ENCODE measurements at places on chromosomes 13 and 19. TPM values are rescaled to one million over a fixed set of nuclear protein-coding genes. Genes with fewer than 3 reads are reported as not detected.
A peak's percentile ranks its signal among the peaks of the same experiment; 100 is the strongest.

The IGFL2 gene
- not detected for total RNA-seq

DNA sequence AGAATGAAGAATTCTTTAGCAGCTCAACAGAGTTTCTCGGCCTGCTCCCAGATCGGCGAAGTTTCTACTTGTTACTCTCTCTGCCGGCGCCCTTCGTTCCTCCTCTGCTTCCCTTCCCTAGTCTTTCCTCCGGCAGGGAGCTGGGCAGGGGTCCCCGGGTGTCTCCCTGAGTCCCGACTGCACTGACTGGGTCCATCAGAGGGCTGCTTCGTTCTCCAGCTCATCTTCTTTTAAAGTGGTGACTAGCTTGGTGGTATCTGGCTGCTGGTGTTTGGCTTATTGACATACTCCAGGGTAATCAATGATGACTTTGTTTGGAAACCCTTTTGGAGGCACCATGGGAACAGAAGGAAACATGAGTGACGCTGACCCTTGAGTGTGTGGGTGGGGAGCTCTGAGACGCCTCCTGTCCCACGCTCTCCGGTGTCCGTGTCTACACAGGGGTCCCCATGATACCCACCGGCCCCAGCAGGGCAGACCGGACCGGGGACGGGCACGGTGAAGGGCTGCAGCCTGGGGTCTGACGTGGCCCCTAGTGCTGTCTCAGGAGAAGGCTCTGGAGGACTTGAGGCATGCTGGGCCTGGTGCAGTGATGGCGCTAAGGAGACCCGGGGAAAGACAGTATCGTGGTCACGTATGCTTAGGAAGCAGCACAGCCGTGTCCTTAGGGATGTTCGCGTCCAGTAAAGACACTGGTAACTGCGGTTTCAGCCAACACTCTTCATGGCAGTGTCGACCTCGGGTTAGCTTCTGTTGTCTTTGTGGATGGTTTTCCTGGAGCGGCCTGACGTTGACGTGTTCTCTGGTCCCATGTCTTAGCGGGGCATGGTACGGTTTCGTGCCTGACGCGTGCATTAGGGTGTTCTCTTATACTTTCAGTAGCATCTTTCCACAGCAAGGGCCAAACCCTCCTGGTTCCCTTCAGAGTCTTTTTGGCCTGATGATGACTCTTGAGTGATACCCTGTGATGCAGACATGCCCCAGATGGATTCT is 23.8 kb downstream of the NAXD start:
- DNase-seq: no peak

DNA sequence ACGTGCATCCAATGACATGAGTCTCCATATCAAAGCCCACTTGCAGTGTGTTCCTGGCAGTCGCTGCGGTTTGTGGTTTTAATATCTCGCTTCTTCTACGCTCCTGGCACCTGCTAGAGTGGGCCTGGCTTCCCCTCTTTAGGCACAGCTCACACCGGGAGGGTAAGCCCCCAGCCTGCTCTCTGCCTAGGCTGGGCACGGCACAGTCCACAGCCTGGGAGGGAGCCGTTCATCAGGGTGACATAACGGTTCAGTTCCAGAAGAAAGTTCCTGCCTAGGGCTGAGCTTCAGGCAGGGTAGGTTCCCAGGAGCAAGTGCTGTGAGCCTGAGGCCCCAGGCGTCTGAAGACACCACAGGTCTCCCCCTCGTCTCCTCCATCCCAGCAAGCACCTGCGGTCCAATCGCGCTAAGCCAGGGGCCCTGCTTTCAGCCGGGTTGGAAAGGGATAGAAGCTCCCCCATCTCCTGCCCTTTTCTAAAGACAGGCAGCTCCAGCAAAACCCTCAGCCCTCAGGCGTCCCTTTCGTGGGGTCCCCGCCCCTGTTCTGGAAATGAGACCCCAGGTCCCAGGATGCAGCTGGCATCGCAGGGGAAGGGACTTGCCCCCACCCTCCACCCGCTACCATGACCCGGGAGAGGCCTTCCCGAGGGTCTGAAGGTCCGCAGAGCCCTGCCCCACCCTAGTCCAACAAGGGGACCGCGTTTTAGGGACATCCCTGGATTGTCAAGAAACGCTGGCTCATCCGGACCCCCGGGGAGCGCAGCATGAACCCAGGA is 121.6 kb upstream of the ZNF507 start:
- no peak for DNase-seq

The CABP5 gene
- total RNA-seq: not detected

- DNase-seq: no peak
Observed at GRCh38 chr13:31998131-31998530, 33.4 kb upstream of the FRY start.

The PSG7 gene
- not detected for total RNA-seq

GRCh38 chr13:95003019-95003813 is 290.9 kb upstream of the SOX21 start:
- no peak for DNase-seq

DNA sequence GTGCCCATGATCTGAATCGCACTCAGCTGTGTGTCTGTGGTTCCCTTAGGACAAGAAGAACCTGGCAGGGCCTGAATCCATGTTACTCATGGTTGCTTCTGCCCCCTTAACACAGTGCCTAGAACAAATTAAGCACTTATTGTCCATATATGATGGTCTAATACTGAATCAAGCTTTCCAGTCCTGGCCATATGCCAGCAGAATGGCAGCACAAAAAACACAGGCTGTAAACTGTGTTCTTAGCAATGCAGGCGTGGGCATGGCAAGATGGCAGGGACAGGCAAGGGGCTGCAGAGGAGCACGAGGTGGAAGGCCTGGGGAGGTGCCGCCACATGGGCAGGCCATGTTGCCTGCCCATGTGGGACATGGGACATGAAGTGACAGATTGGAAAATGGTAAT is 68.2 kb downstream of the LATS2 start:
- DNase-seq: no peak

DNA sequence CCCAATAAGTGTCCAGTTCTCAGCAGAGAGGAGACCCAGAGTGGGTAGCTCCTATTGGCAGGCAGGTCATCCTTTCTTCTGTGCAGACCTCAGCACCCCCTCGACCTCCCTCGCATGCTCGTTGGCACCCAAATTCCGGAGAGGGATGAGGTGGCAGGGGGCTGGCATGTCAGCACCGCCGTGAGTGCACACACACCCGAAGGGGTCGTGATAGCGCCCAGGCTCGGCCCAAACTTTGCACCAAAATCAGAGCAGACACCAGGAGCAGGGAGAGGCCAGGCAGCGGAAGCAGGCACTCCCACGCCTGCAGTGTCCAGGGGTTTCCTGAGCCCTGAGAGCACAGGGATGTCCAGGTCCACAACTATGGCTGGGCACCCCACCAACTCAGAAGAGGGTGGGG is 1503.8 kb upstream of the PCDH20 start:
- DNase-seq: no peak

The ACP7 gene
- total RNA-seq: 0.49 TPM

DNA sequence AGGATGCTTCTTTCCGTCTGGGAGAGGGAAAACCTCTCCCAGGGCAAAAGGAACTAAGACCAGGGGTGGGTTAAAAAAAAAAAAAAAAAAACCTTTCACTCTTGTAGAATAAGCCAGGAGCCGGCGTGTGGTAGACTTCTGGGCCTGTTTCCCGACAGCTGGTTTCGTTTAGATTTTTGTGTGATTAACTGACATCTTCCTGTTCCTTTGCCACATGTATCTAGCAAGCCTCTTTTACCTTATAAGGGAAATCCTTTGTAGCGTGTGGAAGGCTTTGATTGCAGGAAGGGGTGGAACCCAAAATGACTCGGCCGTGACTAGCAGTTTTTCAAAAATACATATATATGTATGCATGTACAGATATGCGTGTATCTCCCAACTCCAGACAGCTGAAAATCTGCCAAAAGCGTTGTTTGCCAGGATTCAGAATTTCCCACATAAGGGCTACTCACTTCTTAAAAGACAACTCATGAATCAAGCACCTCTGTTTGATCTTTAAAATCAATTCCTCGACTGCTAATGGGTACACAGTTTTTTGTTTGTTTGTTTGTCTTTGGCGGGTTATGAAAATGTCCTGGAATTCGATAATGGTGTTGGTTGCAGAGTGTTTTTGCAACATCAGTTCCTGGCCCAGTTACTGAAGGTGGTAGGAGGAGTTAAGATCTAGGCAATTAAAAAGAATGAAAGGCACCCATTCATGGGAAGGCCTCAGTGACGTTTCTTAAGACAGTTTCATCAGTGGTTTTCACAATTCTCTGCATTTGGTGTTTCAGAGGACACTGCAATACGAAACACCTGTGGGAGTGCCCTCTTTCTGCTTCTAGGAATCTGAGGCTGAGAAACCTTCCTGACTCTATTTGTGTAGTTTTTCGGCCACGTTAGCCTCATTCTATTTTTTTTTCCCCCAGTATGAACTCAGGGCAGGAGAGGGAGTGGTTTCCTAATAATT is 2.7 kb downstream of the TPM4 start:
- peak; percentile 98 for DNase-seq

- no peak for DNase-seq
Observed at GRCh38 chr19:28498404-28498976, 714.5 kb downstream of the UQCRFS1 start.

- DNase-seq: no peak
Observed at GRCh38 chr13:71877256-71877653, 10.3 kb upstream of the DACH1 start.

- no peak for DNase-seq
Observed at GRCh38 chr19:5954293-5954692, 23.6 kb downstream of the RANBP3 start.

DNA sequence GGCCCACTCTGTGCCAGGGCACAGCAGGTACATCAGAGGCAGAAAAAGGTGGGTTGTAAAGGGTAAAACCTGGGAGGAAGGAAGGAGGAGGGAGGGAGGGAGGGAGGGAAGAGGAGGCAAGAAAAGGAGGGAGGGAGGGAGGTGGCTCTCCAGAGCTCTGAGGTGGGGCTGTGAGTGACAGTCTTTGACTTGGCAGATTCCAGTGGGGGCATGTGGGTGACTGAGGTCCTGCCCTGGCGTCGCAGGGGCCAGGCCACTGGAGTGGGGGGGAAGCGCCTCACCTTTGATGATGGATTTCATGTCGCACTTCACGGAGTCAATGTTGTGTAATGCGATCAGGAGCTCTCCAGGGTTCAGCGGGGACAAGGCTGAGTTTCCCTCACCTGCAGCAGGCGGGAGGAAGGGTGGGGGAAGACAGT is 6.0 kb upstream of the RSPH6A start:
- DNase-seq: no peak

DNA sequence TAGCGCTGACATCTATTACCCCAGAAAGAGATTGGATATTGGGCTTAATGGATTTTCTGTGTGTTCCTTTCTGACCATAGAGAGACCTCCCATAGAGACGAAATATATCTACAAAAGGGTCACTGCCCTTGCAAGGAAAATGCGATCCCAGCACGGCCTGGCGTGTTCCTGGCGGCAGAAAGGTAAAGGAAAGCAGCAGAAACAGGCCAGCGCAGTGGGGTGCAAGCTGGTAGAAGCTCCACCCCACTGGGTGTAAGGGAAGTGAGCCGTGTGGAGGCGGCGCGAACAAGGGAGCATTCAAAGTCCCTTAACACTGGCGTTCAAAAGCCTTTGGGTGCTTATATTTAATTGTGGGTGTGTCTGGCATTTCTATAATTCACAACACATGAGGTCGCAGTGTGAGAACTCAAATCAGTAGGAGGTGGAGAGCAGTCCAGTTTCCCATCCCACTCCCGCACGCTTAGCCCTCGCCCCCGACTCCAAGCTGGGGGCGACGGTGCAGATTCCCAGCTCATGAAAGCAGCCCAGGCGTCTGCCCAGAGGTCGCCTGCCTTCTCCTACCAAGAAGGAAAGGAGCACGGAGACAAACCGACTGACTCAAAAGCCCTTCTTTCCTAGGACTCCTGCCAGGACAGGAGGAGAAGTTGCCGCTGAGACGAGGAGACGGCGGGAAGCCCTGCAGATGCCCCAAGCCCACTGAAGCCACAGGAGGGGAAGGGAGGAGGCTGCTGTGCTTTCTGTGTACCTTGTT is 478.4 kb downstream of the FOXO1 start:
- no peak for DNase-seq

The SPTBN4 gene
- total RNA-seq: not detected

DNA sequence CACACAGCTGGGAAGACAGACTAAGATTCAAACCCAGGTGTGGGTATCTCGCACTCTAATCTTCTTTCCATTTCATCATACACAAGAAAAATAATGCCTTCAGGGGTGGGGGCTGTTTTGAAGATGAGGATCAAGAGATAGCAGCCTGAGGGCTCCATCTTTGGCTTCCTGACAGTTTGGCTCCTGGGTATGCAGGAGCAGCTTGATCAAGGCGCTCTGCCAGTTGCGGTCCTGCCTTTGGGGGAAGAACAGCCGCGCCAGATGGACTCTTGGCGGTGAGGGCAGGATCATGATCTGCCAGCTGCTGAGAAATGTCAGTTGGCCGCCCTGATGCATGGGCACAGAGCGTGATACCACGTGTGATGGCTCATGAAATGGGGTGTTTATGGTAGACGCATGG is 119.1 kb downstream of the IER2 start:
- no peak for DNase-seq

- DNase-seq: no peak
Observed at GRCh38 chr13:26653310-26653709, 95.8 kb downstream of the WASF3 start.

DNA sequence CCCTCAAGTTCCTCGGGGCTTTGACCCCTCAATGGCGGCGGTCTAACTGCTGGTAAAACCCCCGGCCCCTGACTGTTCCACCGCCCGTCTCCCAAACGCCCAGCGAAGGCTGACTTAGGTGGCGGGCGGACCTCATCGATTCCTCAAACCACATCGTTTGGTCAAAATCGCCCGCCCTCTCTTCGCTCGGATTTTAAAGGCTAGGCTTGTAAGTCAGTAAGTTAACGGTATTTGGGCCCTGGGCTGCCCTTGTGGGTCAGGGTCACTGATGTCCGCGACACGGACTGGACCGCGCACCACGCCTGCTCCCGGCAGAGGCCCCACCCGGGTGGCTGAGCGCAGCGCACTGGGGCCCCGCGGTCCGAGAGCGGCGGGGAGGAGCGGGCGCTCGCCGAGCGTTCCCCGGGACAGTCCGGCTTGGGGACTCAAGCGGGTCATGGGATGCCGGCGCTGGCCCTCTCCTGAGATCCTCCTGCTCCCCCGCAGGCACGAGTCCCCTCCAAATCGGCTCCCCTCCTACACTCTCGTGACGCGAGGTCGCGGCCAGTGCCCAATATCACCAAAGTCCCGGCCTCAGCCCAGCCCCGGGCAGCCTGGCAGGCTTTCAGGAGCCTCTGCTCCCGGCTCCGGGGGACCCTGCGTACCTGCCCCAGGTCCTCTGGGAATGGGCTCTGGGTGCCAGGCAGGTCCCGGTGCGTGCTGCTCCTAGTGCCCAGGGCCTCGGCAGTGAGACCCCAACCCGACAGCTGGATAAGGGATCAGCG is 1.0 kb downstream of the FLT1 start:
- DNase-seq: no peak

DNA sequence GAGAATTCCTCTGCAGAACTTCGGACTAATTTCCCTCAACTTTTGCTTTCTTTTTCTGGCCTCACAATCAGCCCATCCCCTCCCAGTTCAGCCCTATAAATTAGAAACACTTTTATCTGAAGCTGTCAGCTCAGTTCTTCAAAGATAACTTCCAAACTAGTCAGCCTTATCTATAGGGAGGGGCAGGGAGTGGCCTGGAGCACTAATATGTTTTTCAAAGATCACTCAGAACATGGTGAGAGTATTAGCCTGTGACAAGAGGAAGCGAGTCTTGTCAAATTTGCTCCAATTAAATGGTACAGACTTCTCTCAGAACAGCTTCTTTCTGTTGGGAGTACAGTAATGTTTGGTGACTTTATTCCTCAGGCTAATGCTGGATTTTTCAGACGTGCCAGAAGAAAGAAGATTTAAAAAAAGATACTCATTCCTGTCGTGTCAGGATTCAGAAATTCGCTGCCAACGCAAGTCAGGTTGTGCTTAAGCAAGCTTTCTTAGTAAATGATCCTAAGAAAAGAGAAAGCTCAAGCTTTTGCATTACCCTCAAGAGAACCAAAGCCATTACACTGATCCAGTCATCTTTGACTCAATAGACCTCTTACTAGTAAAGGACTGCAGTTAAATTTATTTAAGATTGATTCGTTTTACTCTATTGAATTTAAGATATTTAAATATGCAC is 1033.6 kb downstream of the SLITRK5 start:
- no peak for DNase-seq

All from endothelial cell of umbilical vein (primary cell).